HT-29 (cell line): ENCODE measurements at places on chromosomes 4 and X. TPM values are rescaled to one million over a fixed set of nuclear protein-coding genes. Genes with fewer than 3 reads are reported as not detected.

DNA sequence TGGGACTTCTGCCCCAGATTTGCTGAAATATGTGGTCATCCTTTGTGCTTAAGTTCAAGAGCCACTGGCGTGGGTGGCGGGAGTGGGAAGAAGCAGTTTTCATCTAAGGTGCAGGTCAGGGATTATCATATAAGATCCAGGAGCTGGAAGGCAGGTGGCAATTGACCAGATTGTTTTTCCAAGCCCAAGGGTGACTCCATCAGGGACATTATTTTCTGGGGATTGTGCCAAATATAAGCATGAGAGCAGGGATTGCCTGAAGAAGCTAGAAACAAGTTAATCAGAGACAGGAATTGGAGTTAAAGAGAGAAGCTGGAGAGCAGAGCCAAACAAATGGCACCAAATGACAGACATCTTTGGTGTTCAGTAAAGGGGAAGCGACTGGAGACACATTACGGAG lies 19.4 kb upstream of the SEL1L3 start:
- no peak for DNase-seq

DNA sequence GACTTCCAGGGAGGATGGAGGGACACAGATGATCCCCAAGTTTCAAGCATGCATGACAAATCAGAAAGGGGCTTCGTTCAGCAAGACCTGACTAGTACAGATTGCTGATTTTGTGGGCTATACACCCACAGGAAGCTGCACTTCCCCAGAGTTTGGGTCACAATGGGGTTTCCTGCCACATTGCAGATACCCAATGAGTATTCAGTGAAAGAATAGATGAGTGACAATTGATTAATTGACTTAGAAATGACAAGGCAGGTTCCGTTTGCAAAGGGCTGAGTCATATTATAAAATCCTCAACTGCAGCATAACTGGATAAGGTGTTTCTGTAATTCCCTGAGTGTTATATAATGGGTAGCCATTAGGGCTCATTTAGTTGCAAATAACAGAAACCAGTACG lies 146.6 kb upstream of the TBL1X start:
- no peak for DNase-seq

DNA sequence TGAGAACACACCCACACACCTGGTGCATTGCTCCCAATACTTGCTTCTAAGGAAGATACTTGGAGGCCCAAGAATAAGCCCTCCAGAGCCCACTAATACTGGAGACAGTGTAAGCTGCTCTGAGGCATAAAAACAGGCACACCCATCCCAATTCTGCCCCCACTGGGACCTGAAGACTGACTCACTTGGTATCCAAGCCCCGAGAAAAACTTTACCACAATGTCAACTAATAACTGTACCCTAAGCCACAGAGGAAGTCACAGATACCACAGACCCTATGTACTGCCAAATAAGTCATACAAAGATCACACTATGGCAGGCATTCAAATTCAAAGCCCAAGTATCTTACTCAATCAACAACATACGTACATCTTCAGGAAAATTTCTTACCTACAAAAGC lies 398.2 kb upstream of the SPANXN1 start:
- no peak for DNase-seq

GRCh38 chr4:3229964-3230363 lies 19.0 kb upstream of the MSANTD1 start:
- no peak for DNase-seq

DNA sequence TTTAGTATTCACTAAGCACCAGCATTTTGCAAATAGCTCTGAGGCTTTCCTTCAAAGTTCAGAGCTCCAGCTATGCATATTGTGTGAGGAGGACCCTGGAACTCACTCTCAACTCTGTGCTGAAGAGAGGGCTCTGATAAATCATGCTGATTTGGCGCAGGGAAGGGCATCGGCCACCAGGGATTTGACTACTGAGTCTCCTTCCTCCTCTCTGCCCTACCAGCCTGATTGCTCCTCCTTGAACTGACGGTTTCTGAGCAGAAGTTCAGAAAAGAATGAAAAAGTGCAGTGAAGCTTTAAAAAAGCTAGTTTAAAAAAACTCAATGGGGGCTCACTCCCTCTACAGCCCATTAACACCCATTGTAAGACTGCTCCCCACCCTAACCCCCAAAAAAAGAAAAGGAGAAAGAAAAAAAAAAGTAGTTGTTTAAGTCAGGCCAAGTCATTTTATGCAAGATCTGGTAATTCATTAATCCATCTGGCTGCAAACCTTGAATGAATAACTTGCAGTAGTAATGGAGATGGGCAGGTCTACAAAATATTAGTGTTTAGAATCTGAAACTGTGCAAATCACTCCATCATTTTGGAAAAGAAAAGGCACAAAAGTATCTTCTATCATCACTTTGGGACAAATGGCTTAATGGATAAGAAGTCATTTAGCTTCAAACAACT lies 13.3 kb downstream of the PPARGC1A start:
- no peak for DNase-seq

DNA sequence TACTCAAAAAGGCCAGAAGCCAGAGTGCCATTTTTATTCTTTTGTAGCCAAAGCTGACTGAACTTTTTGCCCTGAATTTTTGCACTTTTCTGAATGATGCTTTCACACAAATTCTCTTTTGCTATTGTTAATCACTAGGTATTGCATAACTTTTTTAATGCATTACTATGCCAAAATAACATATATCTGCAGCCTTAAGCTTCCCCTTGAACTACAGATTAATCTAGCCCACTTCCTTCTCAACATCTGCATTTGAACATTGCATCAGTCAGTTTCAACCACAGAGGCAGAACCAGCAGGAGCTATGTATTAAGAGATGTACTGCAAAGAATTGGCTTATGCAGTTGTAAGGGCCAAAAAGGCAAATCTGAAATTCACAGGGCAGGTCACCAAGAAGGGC lies 197.6 kb upstream of the GYPA start:
- DNase-seq: no peak

- DNase-seq: no peak
Measured at GRCh38 chrX:32269866-32270265, 941.5 kb downstream of the DMD start.

The FABP2 gene
- not detected in 2 replicates for total RNA-seq

DNA sequence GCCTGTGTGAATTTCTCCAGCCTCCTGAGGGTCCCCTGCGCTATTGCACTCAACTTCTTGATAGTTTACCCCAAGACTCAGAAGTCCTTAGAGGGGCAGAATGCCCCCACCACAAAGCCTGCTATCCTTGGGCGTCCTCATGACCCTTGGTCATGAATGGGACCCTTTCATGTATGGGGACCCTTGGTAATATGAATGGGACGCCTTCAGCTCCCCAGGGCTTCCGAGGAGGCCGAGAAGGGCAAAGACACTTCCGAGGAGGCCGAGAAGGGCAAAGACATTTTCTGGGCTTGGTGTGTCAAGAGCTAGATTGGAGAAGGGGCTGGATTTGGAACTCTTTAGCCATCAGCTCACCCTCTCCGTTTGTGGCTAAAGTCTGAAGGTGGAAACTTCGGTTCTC lies 8.6 kb downstream of the SHOX start:
- no peak for DNase-seq

DNA sequence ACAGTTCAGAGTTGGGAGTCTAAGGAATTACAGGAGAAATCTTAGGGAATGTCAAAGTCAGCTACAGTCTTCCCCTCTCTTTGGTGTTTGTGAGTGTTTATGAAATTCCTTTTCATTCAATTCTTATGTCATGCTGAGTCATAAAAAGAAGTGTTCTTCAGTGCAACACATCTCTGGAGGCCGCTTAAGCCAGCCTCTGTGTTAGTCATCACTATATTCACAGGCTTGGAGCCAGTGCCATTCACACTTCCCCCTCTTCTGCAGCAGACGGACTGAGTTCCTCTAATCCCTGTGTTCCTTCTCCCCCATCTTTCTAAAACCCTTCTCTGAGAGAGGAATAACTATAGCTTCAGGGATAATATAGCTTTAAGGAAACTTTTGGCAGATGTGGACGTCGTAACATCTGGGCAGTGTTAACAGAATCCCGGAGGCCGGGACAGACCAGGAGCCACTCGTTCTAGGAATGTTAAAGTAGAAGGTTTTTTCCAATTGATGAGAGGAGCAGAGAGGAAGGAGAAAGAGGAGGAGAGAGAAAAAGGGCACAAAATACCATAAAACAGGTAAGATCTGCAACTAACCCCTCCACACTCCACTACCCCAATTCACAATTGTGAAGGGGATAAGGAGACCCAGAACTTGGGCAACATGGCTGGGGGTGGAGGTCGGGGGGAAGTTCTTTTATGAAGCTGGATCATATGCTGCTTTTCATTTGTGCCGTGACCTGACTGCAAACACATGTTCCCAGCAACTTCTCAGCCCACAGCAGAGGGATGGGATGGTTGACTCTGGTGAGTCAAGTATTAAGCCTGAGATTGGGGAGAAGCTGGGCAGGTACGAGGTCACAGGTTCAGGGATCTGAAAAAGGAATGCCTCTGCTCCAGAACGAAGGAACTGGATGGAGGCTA lies at the start of gene SRPX2:
SRPX2 (plus strand) TSS at position 244 of the 905 bp plus-strand sequence. CDS start 2,124 bp downstream, outside the sequence.
- peak; percentile 43 for DNase-seq

The RAPGEF2 gene
- total RNA-seq: 10.8 and 13.0 TPM in 2 replicates

The RENBP gene
- total RNA-seq: 0.08 and 0.91 TPM in 2 replicates

The FAM184B gene
- total RNA-seq: not detected in 2 replicates

- no peak for DNase-seq
Measured at GRCh38 chr4:37968747-37969146, 8.5 kb downstream of the PTTG2 start.

- DNase-seq: peak; percentile 54
Measured at GRCh38 chr4:185115827-185116232, 27.2 kb upstream of the SLC25A4 start.

GRCh38 chr4:110195561-110196205 lies 2.7 kb downstream of the ELOVL6 start:
- no peak for DNase-seq

- DNase-seq: no peak
Measured at GRCh38 chr4:161517941-161518340, 645.9 kb downstream of the FSTL5 start.

The PAGE1 gene
- total RNA-seq: not detected in 2 replicates

DNA sequence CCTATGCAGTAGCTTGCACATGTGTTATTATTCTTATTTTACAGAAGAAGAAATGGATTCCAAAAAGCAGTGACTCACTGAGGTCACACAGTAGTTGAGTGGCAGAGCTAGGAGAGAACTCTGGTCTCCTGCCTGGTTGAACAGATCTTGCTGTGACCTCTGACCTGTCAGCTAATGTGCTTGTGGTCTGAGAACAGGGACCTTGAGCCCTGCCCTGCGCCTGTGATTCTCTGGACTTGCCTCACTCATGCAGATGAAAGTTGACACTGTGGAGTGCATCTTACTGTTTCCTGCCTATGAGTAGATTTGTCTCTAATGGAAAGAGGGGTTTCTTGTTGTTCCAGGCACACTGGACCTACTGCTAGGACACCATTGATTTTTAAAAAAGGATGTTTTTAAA lies 32.3 kb downstream of the ETNPPL start:
- no peak for DNase-seq

DNA sequence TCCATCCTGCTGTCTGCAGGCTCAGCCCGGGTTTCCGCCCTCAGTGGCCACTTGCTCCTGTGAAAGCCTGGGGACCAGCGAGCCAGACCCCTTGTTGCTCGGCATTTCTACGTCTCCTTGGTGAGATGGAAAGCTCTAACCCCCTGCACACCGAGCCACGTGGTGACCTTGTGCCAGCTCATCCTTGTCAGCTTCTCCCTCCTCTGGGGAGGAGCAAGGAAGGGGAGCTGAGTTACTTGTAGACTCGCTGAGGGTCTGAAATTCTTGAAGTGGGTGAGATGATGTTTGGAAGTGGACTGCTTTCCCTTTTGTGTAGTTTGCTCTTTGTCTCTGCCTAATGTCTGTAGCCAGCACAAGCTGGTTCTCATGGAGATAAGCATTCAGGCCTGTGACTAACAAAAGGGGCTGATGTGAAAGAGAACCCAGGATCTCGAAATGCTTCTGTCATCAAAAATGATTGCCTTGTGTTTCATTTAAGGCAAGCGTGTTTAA lies 29.3 kb downstream of the RGS12 start:
- DNase-seq: no peak

GRCh38 chr4:24742773-24743172 lies 52.6 kb upstream of the SOD3 start:
- DNase-seq: no peak

GRCh38 chr4:86894455-86894854 lies 2.2 kb upstream of the C4orf36 start:
- DNase-seq: peak; percentile 35
